H9 (cell line): ENCODE measurements at places on chromosomes 6 and 20. TPM values are rescaled to one million over a fixed set of nuclear protein-coding genes. Genes with fewer than 3 reads are reported as not detected.

DNA sequence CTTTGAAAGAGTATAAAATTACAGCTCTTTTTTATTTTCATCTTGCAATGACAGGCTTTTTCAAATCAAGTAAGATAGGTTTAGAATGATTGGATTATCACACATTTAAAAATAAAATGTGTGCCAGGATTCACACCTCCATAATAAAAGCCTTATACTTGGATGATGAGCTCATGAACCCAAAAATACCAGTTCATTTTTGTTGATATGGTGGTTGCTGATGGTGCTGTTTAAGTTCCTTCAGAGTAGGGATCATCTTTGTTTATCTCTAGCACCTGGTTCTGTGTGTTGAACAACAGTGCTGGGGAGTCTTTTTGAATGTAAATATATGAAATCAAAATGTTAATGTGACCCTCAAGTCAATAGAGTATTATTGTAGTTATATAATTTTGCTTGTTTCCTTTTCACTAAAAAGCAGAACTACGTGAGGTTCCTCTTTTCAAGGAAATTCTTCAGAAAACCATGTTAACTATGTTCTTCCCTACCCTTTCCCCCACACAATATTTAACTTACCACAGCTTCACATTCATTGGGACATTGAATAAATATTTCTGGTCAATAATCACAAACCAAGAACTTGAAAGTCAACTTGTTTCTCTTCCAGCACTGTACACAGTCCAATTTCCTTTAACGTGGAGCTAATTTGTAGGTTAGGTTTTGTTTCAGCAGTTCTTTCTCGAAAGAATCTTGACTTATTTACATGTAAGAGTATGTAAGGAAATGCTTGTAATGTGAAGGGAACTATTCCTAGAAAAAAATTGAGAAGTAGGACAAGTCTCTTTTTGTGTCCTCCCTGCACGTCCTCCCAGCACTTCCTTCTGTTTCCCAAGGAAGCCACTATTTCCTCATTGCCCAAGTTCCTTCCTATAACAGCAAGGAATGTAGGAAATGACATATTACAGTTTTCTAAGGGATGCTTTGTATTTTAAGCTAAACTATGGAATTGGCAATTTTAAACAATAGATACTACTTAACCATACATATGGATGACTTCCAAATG is 945.9 kb upstream of the CITED2 start:
- H3K36me3 ChIP-seq, result peaks cover 5% of the 10 kb centered on the region
- no peak overlapping the region for H3K27ac ChIP-seq
- no peaks in the 10 kb centered on the region for H3K27me3 ChIP-seq
- DNase-seq, result no peak
- H3K4me3 ChIP-seq, result no peak overlapping the region

DNA sequence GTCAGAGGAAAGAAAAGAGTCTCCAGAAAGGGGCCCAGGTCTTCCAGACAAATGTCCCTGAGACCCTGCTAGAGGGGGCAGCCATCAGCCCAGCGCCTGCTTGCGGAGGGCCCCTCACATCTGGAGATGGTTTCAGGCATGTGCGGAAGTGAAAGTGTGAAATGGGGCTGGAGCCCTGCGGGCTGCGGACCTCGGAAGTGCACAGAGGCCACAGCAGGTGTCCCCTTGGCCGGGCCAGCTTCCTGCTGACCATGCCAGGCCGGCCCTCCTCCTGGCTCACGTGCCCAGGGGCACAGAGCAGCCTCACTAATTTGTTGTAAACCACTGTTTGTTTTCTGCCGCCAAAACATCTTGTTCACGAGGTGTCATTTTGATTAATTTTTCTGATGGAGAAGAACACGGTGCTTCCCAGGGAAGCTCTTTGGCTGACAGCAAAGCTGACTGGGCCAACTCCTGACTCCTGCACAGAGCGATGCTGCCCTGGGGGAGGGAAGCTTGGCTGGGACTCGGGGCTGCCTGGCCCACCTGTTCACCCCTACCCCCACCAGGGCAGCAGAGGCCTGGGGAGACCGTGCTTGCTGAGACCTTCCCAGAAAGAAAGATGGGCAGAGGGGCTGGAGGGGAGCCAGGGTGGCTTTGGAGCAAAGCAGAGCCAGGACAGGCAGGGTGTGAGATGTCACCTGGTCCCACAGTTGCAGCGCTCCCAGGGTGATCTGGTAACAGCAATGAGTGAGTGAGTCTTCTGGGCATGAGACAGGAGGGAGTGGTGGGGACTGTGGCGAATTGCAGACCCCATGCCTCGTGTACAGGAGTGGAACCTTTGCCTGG is 54.2 kb downstream of the BCAS4 start:
- DNase-seq, result no peak
- no peak overlapping the region for H3K4me3 ChIP-seq
- H3K27ac ChIP-seq, result no peak overlapping the region
- H3K27me3 ChIP-seq, result no peaks in the 10 kb centered on the region
- no peaks in the 10 kb centered on the region; the same call in 1 of the 2 replicates for H3K4me1 ChIP-seq

DNA sequence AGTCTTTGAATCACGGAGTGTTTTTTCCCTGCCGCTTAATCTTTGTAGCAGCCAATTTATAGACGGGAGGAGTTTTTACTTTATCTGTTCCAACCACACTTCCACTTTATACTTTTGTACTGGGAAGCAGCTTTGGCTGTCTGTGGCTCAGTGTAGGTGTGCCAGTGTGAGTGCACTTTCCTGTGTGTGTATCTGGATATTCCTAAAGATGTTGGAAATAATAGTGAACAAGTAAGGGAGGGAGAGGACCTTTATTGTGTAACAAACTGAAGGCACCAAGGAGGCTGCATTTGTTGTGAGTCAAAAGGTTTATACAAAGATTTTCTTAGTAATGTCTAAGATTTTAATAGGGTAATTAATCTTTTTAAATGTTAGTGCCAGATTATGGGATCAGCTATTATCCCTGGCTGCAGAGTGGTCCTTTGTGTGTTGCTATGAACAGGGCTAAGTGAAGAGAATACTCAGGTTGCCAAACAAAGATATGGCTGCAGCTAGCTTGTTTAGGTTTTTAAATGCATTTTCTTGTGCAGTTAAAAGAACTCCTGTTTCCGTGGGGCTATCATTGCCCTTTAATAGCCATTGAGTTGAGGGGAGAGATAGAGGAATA is 226.3 kb downstream of the RNF144B start:
- peaks cover 9% of the 10 kb centered on the region; the same call in 1 of the 2 replicates for H3K36me3 ChIP-seq
- H3K27ac ChIP-seq, result no peak overlapping the region
- H3K4me1 ChIP-seq, result no peaks in the 10 kb centered on the region
- H3K4me3 ChIP-seq, result no peak overlapping the region

TMEM200A gene
- 6.1 and 6.4 TPM in 2 replicates for total RNA-seq
